T-helper 1 cell (primary cell): ENCODE measurements at places on chromosomes 16 and 17.

- DNase-seq = no peak
Observed at GRCh38 chr16:83220066-83220465, 587.7 kb upstream of the HSBP1 start.

DNA sequence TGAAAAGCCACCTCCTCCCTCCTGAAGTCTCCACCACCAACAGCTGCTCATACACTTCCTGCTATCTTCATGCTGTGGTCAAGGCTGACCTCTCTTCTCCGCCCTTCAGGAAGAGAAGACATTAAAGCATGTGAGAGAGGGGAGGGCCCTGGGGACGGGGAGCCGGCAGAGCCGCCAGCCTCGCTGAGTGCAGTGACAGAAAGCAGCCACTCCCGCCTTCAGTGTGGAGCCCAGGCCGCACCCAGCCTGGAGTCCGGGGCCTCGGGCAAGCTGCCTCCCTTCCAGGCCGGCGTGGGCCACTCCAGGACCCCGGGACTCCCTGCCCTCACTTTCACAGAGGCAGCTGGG, 94.7 kb upstream of the TNRC6C start:
- DNase-seq = no peak

- no peak for DNase-seq
Observed at GRCh38 chr16:51876601-51876875, 670.4 kb downstream of the TOX3 start.

DNA sequence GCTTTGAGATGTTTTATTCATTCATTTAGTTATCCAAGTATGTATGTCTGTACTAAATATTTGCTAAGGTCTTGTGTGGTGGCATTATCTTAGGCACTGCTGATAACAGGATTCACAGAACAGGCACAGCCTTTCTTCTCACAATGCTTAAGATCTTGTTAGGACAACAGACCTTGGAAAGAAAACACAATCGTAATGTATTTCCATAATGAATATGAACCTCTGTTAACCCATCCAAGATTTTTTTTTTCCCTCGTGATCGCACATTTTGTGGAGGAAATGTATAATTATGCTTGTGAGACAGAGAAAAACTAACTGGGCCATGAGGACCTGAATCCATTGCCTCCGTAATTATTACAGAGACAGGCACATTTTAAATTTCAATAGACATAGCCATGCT, 121.9 kb downstream of the NPIPB5 start:
- no peak for DNase-seq

DNA sequence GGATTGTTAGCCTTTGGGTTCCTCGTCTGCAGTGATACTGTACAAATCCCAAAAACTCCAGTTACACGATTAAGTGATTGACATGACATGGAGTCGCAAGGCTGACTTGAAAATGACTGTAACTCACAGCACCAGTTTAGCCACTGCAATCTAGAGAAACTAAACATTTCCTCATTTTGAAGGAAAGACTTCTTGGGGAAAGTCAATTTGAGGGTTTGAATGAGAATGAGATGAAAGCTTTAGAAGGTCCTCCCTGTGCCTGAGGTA, 4.8 kb downstream of the BANP start:
- no peak for DNase-seq

GRCh38 chr17:58337210-58337599, 8.6 kb upstream of the TSPOAP1 start:
- DNase-seq = no peak

DNA sequence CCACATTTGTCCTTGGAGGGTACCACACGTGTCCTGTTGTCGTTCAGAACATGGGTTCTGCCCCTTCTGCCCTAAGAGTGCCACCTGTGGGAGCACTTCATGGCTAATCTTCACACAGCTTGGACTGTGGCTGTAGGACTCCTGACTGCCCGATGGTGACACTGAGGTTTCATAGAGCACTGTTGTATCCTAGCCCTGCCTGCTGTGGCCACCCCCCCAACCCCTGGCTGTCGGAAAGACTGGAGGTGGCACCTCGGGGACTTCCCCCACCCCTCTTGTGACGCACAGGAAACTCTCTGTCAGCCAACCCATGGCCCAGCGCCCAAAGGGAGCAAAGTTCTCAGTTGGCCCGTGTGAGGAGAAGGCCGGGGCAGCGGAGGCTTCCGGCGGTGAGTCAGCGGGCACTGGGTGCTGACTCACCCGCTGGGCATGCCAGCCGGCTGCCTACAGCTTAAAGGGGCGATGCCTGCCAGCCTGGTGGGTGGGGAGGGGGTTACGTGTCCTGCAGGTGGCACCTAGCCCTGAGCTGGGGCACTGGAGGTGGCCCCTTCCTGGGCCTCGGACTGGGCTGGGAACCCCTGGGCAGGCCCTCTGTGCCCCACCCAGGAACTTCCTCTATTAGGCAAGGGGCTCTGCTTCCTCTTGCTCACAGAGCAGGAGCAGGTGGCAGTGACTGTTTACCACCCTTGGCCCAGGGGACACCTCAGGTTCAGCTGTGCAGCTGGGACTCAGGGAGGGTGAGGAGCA, 3.4 kb downstream of the MAP2K3 start:
- peak; percentile 93 for DNase-seq

DNA sequence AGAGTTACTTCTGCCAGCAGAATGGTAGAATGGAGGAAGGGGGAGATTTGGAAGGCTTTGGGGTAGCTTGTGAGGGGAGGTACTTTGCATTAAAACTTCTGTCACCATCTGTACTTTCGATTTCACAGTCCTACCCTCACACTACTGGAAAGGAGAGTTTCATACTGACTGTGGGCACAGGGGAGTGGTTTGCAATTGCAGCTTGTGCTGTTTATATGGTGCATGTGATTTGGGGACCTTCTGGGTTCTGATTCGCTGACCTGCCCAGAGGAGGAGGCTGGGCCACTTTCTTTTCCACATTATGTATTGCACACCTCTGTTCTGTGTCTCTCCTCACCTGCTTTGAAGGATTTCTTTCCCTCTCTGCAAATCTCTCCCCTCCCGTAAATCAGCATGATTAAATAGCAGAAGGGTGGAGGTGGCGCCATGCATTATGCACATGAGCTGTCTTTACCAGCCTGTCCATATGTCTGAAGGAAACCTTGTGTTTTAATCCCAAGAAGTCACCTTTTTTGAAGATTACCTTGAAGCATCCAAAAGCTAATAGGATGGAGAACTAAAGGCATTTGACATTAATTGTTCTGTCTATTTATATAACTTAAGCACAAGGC, 90.9 kb downstream of the RBFOX1 start:
- no peak for DNase-seq

GRCh38 chr17:57401556-57402488, 145.5 kb downstream of the MSI2 start:
- DNase-seq = no peak

- DNase-seq = no peak
Observed at GRCh38 chr16:87052506-87052905, 264.7 kb downstream of the C16orf95 start.

- DNase-seq = no peak
Observed at GRCh38 chr17:75542229-75542628, 16.7 kb downstream of the LLGL2 start.

DNA sequence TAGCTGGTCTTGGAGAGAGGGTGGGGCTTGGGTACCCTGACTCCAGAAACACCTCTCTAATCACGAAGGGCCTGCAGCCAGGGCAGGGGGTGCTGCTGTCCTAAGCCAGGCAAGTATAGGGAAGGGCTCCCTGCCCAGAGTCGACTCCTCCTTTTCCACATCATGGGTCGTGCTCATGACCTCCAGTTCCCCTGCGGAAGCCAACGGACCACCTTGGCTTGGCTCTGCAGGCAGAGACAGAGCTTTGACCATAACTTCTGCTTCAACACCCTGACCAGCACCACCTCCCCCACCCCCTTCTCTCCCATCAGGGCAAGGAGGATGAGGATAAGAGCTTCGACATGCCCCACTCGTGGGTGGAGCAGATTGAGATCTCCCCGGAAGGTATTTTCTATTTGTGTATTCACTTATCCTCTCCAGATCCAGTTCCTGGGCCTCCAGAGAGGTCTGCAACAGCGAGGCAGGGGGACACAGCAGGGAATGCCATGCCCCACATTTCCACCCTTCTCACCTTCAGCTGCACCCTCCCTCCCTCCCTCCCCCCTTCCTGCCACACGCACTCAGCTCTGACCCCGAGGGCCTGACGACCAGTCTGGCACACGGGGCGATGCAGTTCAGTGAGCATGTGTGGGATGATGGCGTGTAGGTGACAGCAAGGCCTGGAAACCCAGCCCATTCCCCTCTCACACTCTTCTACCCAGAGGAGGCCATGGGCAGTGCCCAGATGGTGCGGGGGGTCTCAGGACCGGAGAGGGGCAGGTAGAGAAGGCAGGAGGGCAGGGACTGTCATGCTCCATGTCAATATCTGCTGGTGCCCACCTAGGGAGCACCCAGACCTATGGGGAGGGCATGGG, 14.0 kb upstream of the KATNB1 start:
- DNase-seq = no peak

- DNase-seq = no peak
Observed at GRCh38 chr17:57431415-57431814, 175.1 kb downstream of the MSI2 start.

- DNase-seq = no peak
Observed at GRCh38 chr16:67326115-67326471, 448 bp downstream of the KCTD19 start.

- no peak for DNase-seq
Observed at GRCh38 chr16:5465714-5466113, 368.1 kb upstream of the EEF2KMT start.

GRCh38 chr17:15012351-15012980, 252.7 kb downstream of the PMP22 start:
- DNase-seq = no peak

DNA sequence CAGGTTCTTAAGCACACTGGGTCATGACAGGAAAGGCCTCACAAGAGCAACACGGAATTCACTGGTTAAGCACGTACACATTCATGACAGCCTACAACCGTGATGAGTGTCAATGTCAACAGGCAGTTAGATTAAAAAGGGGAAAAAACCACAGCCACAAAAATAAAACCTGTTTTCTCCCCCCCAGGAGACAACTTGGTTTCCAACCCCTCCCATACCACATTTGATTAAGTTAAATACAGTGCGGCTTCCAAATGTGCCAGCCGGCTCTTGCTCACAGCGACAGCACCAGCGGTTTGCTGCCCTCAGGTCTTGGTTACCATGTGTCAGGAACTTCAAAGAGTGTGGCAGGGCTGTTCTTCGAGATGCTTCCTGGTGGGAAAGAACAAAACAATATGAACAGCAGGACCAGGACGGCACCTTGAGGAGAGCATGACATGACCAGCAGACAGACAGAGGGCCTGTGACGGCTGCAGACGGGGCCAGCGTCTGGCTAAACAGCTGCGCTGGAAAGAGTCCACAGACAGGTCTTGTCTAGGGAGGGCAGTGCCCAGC, 193.6 kb downstream of the PARN start:
- DNase-seq = no peak

DNA sequence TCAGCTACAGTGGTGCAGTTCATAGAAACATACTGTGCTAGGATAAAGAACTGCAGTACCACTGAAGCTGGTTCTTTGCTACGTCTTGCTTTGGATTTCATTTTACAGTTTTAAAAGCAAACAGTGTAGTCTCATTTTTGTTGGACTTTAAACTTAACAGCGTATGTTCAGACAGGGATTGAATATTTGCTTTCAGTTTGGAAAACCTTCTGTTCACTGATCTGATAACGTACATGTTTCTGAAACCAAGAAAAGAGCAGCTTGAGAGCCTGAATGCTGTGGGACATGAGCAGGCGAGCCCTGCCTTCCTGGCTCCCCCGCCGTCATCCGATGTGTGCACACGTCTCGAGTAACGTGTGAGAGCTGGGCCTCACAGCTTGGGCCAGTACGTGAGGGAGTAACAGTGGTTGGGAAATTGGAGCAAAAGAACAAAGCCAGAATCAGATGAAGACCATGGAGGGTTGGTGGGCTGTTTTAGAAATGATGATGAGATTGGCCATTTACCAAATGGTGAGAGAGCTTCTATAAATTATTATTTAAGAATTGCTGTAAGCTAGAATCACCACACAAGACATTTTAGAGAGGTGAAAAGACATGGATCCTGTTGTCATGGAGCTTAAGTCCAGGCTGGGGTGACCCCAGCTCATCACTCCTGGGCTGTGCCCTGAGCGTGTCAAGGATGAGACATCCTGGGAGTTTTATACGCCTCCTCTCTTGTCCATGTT, 20.8 kb upstream of the CLEC18C start:
- no peak for DNase-seq

GRCh38 chr17:82059272-82060000, 6.2 kb downstream of the DUS1L start:
- DNase-seq = no peak

GRCh38 chr17:13384626-13385025, 217.1 kb downstream of the HS3ST3A1 start:
- DNase-seq = no peak

DNA sequence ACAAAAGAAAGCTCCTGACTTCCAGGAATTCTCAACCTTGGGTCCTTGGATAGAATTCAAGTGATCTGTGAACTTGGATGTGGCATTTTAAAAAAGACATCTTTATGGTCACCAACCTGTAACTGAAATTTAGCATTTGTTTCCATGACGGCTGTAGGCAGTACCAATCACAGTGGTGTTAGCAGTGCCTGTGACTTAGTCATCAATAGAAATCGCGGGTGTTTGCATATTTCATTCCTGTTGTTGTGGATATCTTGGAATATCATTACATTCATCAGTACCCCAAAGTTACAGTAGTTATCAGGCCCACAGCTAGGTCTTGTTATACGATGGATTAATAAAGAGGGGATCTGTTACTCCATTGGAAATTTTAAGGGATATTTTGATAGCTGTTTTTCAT, 81.6 kb downstream of the CMIP start:
- no peak for DNase-seq

DNA sequence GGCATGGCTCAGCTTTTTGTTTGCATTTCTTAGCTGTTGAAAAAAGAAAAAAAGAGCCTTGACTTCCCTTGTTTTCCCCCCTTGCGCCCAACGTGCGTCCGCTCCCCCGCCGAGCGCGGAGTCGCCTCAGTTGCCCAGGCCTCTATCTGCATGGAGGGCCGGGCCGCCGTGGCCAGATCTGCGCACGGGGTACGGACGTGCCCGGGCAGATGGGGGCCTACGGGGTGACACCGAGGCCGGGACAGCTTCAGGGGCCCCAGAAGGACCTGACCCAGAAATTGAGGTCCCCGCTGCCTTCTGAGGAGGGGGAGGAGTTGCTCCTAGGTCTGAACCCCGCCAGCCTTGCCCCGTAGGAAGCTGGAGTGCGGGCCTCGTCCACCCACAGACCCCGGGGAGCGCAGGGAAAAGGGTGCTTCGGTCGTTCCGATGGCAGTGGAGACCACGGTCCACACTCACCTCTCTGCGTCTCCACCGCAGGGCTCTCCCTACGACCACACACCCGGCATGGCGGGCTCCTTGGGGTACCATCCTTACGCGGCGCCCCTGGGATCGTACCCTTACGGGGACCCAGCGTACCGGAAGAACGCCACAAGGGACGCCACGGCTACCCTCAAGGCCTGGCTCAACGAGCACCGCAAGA, 1.5 kb downstream of the IRX5 start:
- no peak for DNase-seq
